ENCODE measurements at places on chromosomes 1 and 21.

- no peak for DNase-seq
Observed at GRCh38 chr1:114468047-114468446, 43.0 kb downstream of the TRIM33 start.

DNA sequence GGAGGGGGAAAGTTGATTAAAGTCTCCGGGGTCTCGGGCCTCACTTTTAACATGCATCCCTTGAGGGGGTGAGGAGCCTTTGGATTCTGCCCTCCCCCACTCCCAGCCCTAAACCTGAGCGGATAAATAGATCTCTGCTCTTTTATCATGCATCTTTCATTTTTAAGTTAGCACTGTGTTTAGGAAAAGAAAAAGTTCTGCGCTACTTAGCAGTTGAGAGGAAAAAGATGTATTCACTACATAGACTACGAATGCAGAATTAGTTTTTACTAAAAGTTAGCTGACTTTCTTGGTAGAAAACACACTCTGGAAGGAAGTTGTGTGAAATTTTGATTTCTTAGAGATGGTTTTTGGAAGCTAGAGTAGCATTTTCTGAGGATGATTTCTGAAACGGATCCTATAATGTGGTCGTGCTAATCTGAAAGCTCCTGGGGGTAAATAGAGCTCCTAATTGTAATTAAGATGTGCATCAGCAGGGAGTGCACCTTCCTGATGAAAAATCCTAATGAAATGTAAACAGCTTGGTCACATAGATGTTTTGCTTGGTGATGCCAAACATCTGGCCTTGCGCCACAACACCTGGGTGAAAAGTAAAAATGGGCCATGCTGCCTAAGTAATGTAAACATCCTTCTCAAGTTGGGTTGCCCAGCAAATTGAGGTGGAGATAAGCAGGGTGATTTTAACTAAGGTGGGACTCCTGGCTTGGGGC is 1.8 kb downstream of the ROR1 start:
- DNase-seq, result no peak

GRCh38 chr1:165215676-165216075 is 140.8 kb downstream of the LMX1A start:
- DNase-seq, result no peak

DNA sequence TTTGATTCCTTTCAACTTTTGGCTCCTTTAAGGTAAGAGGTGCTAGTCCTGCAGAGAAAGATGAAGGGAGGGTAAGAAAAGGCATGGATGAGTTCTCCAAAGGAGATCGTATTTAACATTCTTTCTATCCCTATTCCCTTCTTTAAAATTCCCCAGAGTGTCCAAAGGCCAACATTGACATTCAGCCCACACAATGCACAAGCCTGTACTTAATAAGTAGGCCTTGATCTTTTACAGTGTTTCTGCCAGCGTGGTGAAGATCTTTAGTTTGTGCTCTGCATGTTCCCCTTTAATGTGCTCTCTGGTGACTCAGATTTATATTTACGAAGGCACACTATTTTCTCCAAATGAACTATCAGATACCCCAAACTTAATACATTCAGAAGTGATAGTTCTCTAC is 582.5 kb upstream of the RGS18 start:
- DNase-seq, result no peak

DNA sequence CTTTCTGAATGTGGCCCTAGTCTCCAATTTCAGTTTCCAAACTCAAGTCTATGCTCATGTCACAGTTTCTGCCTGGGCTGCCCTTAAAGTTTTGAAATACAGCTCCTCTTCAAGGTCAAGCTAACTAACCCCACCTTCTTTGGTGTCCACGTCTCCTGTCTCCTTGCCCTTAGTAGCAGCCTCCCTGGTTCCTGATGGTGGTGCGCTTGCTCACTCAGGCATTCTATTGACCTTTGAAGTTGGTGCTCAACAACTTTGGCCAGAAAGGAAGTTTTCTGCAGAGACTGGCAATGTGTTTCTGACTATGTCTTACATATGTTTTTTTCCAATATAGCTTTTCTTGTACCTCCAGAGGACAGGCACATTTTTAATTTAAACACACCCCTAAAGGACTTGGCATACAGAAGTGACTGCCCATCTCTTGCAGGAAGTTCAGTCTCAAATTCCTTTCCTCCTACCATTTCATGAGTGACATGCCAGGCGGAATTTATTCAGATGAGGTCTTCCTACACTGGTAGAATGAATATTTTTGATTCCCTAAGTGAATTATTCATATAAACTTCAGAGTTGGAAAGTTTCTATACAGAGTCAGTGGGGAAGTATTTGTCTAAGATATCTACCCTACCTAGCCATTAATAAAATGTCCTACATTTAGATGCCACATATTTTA is 364.3 kb upstream of the USP24 start:
- DNase-seq, result no peak
